ENCODE measurements at places on chromosomes 11 and 22. TPM values are rescaled to one million over a fixed set of nuclear protein-coding genes. Genes with fewer than 3 reads are reported as not detected.

HEPACAM gene
- total RNA-seq: not detected

NCAM1 gene
- total RNA-seq: 0.14 TPM

APOA4 gene
- not detected for total RNA-seq

TEAD1 gene
- 90.2 TPM for total RNA-seq

DDIAS gene
- 17.2 TPM for total RNA-seq

MYO18B gene
- total RNA-seq: not detected

TBC1D22A gene
- total RNA-seq: 18.7 TPM

CWC15 gene
- total RNA-seq: 52.9 TPM

HPX gene
- total RNA-seq: 0.24 TPM

UBASH3B gene
- 21.8 TPM for total RNA-seq

OVOL1 gene
- 0.65 TPM for total RNA-seq

C2CD3 gene
- total RNA-seq: 12.8 TPM

KRTAP5-1 gene
- total RNA-seq: not detected

SCN2B gene
- 0.42 TPM for total RNA-seq

PHLDA2 gene
- total RNA-seq: 36.9 TPM

OR8D4 gene
- not detected for total RNA-seq

FAR1 gene
- 73.8 TPM for total RNA-seq

MAPK8IP2 gene
- 0.28 TPM for total RNA-seq

MYRF gene
- 0.18 TPM for total RNA-seq

VPS11 gene
- 23.2 TPM for total RNA-seq

C1QTNF5 gene
- total RNA-seq: not detected

PRCP gene
- 28.8 TPM for total RNA-seq

APOA1 gene
- total RNA-seq: not detected

GNG3 gene
- not detected for total RNA-seq

EXPH5 gene
- 15.0 TPM for total RNA-seq

RASSF10 gene
- 3.6 TPM for total RNA-seq

TRIM48 gene
- total RNA-seq: not detected

MOGAT2 gene
- total RNA-seq: not detected

JRKL gene
- 6.0 TPM for total RNA-seq

STK33 gene
- total RNA-seq: 0.39 TPM

ACRV1 gene
- not detected for total RNA-seq

TMEM191C gene
- total RNA-seq: 0.46 TPM

TPBGL gene
- total RNA-seq: not detected

CEND1 gene
- not detected for total RNA-seq

ZP1 gene
- not detected for total RNA-seq

OTOG gene
- total RNA-seq: not detected

Data from foreskin keratinocyte (primary cell).